ENCODE measurements at places on chromosomes 1 and 21.

GRCh38 chr1:47618830-47619229, 181.0 kb downstream of the FOXD2 start:
- DNase-seq: no peak

DNA sequence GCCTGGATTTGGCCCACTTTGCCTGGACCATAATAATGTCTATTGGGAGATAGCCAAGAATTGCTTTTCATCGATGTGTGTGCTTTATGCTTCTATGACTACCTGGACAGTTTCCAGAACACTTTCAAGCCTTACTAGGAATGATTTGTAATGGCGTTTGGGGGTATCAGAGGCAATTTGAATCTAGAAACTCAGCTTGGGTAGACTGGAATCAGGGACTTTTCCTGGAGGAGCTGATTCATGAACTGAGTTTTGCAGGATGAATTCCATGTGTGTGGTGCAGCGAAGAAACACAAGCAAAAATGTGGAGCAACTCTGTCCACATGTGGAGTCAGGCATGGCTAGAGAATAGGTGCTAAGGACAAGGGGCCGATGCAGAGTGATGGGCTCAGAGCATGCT, 11.9 kb upstream of the TMEM61 start:
- DNase-seq: no peak

DNA sequence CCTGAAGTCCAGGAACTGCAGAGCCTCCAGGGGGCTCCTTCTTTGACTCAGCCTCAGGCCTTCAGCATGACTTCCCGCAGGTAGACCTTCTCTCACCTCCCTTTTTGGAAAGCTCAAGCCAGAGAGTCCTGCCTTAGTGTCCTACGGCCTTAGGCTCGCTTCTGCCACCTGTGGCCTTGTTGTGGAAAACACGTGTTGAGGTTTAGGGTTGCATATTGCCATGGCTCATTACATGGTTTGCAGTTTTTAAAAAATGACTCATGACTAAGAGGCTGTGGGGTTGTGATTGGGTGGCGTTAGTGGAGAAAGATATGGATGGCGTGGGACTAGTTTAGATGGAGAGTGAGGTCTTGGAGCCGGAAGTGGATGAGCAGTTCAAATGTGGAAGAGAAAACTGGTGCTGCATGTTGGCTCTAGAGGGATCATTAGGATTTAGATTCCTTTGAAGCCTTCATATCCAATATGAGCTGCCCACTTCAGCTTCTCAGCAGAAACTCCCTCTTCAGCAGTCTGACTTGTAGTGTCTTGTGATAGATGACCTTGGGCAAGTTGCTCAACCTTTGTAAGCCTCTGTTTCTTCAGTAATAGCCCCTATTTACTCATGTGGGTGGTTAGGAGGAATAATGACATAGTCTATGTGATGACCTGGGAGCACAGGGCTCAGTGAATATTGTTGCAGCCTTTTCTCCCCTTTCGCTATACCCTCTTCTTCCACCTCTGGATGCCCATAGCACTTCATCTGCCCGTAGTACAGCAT, 6.5 kb upstream of the FGGY start:
- peak; percentile 54 for DNase-seq

DNA sequence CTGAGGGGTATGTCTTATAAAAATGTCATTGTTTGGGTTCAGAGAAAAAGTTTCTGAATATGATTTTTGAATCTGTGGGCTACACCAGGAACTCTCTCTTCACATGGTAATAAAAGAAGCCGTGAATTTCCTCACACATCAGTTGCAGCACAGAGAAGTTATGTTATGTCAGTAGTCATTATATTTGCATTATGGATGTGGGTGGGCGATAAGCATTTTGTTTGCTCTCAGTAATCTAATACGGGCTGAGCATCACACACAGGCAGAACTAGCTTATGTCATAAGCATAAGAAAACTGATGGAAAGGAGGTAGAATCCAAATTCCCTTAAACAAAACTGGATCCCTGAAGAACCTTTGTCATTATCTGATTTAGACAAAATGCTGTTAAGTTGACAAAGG, 70.8 kb downstream of the PRDM2 start:
- no peak for DNase-seq

DNA sequence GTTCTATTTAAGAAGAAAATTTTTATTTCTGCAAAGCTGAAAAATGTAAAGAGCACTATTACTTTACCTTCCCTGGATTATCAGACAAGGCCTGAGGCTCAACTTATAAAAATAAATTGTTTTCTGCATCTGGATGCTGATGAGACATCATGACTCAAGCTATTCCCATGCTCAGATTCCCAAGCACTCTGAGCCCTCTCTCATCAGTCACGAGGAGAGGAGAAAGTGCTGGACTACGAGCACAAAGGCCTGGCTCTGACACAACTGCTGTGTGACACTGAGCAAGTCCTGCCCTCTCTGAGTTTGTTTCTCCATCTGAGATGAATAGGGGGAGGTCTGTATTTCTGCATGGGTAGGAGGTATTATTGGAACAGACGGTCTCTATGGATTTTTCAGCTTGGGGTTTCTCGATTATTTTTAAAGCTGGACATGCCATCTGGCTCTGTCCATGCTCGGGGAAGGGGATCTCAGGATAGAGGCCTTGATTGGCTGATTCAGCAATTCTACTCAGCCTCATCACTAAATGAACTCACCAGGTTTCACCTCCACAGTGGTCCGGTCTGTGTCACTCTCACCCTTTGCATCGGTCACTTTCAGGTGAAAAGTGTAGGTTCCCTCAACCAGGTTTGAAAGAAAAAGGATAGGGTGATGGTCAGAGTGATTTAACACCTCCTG, 107.7 kb downstream of the KIAA0319L start:
- peak; percentile 8 for DNase-seq

GRCh38 chr1:8571200-8571984, 246.0 kb downstream of the RERE start:
- no peak for DNase-seq

- no peak for DNase-seq
These were observed 1.9 kb downstream of the AMPD2 start for GRCh38 chr1:109621379-109622136.

- peak; percentile 94 for DNase-seq
These were observed 84.7 kb downstream of the BRINP2 start for GRCh38 chr1:177255411-177255810.

GRCh38 chr1:3543076-3544039, 68.0 kb downstream of the MEGF6 start:
- peak; percentile 54 for DNase-seq

GRCh38 chr1:192951691-192952460, 107.3 kb downstream of the UCHL5 start:
- DNase-seq: peak; percentile 59

GRCh38 chr1:73637264-73637663, 560.7 kb downstream of the LRRIQ3 start:
- DNase-seq: no peak

DNA sequence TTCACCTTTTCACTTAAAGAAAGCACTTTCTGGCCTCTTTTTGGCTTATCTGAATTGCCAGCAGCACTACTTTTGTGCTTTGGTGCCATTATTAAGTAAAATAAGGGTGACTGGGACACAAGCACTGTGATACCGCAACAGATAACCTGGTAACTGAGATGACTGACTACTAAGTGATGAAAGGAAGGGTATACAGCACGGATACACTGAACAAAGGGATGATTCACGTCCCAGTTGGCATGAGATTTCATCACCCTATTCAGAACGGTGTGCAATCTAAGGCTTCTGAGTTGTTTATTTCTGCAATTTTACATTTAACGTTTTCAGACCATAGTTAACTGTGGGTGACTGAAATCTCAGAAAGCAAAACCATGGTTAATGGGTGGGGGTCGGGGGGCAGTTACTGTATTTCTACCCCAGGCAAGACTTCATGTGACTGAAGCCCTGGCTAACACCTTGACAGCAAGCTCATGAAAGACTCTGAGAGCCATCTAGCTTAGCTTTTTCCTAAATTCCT, 102.8 kb downstream of the CLIC6 start:
- peak; percentile 63 for DNase-seq

- DNase-seq: no peak
These were observed 3.1 kb upstream of the PER3 start for GRCh38 chr1:7780976-7781375.

GRCh38 chr1:93616221-93616995, 65.2 kb downstream of the BCAR3 start:
- no peak for DNase-seq

GRCh38 chr1:185636848-185637247, 97.3 kb upstream of the HMCN1 start:
- no peak for DNase-seq

DNA sequence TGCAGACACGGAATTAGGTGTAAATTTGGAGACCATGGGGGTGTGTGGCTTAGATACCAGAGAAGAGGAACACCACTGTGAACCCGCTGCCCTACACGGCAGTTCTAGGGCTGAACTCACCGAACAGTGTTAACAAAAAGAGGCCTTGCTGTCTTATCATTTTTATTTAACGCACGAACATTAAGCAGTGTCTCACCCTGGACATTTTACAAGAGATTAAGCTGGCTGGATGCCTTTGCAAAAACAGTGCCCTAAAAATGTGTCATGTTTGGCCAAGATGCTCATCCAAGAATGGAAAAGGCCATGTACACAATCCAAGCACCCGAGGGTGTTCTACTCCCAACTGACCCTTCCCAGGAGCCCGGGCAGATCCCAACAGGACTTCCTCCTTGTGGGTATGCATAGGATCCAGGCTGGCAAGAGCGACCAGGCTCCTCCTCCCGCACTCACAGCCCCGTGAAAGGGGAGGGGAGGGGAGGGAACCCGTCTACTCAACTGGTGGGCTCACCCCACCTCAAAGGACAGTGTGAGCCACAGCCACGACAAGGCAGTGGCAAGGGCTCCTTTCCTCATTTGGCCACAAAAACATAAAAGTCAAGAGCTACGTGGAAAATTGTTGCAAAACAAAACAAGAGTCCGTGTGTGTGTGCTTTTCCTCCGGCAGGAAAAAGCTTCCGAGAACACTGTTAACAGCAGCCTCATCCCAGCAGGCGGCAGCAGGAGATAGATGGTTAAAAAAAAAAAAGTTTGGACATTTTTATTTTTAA, 20.3 kb downstream of the C2CD2 start:
- peak; percentile 39 for DNase-seq

DNA sequence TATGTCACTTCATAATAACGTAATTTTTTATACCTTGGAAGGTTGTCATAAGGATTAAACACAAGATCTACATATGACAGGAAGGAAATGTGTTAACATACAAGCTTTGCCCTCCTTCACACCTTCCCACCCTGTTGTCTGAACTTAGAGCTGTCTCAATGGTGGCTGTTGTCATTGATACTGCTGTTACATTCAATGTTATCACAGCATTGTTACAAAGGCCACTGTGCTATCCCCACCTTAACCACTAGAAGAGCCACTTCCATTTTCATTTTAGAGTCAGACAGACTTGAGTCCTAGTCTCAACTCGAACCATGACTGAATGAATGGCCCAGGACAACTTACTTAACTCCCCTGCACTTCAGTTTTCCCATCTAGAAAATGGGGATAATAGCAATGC, 31.2 kb downstream of the TAS1R2 start:
- DNase-seq: no peak

- DNase-seq: no peak
These were observed 2.4 kb downstream of the CHTOP start for GRCh38 chr1:153636312-153636711.

DNA sequence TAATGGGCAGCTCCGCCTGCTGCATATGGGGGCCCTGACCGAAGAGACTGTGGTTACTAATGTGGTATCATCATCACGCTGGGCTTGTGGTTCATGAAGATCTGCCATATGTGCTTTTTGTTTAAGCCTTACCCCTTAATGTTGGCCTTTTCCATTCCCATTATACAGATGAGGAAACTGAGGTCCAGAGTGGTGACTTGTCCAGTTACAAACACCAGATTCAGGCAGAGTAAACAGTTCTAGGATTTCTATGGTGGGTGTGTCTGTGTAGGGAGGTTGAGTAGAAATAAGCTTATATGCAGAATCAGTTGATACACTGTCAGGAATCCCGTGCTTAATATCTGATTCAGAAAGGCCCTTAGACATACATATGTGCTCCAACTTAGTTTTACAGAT, 691 bp downstream of the UTP11 start:
- no peak for DNase-seq

GRCh38 chr1:172390683-172391551, 29.6 kb upstream of the C1orf105 start:
- DNase-seq: no peak

GRCh38 chr1:212186427-212187207, 98.6 kb upstream of the PPP2R5A start:
- no peak for DNase-seq

DNA sequence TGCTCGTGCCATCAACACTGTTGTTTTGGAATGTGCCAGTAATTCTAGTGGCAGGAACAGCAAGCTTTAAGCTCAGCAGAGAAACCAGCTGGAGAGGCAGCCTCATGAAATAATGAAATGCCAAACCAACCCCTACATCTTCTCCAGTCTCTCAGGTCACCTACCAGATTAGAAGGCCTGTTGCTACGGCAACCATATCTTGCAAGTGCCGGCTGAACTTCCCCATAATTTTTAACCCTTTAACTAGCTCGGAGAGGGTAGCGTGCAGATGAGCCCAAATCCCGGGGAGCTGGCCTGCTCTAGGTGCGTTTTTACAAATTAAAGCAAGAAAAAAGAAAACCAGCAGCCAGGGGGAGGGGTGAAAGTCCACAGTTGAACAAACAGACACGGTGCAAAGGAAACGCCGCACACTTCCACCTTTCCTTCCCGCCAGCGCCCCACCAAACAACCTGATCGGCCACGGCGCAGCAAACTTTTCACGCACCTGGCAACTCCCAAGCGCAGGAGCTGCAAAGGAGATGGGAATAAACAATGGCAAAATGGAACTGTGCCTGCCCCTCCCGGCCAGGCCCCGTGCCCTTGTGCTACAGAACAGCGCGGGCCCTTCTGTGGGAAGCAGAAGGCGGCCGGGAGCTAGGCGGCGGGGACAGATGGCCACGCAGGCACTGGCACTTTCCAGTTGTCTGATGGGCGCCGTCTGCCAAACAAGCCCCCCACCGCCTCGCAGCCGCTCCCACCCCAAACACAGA, 50.1 kb downstream of the SSBP3 start:
- no peak for DNase-seq

DNA sequence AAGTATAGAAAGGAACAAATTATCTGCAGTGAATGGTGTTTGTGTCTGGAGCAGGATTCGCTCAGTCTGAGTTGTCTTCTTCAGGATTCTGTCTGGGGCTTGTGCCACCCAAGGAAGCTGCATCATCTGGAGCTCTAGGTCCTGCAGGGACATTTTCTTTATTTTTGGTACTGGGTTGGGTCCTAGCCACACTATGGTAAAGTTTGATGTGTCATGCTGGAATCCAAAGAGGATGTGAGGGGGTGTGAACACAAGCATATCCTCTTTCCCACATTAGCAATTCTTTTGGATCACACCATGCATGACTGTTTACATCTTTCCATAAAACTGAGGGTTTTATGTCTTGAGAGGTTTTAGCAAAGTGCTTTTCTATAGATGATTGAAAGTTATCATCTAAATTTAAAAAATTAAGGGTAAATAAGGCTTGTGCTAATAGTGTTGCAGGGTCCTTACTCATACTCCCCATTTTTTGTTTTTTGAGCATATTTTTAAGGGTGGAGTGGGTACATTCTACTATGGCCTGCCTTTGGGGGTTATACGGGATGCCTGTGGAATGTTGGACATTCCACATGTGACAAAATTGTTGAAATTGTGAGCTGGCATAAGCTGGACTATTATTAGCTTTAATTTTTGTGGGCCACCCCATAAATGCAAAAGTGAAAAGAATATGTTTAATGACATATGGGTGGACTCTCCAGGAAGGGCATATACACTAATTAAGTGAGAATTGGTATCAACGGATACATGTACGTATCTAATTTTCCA, 152.0 kb upstream of the HMCN1 start:
- no peak for DNase-seq
